AG10803 (cell line): ENCODE measurements at places on chromosomes 2 and 18.
A peak's percentile ranks its signal among the peaks of the same experiment; 100 is the strongest.

- no peak for DNase-seq
Observed at GRCh38 chr18:23851470-23852002, 162.3 kb downstream of the LAMA3 start.

GRCh38 chr2:62577994-62578781, 72.2 kb upstream of the TMEM17 start:
- DNase-seq: peak; percentile 97

DNA sequence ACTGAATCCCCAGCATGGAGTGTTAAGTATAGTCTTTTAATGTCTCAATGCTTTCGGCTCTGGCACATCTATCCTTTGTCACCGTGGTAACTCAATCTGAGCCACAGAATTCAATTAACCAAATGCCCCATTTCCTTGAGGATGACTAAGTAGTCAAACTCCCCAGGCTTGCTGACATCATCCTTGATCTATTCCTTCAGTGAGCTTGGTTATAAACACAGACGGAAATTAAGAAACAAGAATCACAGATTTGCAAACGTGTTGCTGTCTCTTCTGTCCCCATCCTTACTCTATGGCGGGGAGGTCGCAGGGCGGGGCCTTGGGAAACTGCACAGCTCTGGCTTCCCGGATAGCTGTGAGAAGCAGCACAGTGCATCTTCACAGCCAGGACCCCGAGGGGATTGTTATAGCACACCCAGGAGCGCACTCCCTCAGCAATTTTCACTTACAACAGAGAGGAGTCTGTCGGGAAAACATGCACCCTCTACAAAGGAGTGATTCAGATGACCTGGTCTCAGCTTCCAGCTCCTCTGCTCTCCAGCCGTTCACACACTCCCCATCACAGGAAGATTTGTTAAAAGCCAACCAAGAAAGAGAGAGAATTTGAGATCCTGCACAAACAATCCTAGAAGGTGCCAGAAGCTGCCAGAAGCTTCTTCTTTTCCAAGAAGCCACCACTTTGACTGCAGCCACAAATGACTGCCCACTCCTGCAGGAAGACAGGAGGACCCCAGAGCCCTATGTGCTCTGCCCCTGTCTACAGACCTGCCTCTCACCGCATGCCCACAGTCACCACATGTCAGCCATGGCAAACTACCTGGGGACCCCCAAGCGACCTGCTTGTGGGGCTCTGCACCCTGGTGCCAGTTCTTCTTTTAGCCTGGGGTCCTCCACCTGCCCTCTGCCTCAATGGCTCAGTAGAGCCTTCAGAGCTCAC, 44.9 kb upstream of the YWHAQ start:
- DNase-seq: peak; percentile 96

- DNase-seq: no peak
Observed at GRCh38 chr2:29225814-29226213, 110.6 kb downstream of the CLIP4 start.

- no peak for DNase-seq
Observed at GRCh38 chr2:209426432-209426831, 2.6 kb downstream of the MAP2 start.

DNA sequence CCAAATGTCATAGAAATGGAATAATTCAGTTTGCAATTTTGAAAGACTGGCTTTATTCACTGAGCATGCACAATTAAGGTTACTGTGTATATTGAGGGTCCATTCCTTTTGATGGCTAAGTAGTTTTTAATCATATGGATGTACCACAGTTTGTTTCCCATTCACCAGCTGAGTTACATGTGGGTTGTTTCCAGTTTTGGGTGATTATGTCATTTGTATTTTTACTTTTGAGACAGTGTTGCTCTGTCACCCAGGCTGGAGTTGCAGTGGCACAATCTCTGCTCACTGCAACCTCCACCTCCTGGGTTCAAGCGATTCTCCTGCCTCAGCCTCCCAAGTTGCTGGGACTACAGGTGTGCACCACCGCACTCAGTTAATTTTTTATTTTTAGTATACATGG, 80.8 kb upstream of the MGAT4A start:
- DNase-seq: no peak

- DNase-seq: no peak
Observed at GRCh38 chr18:24791751-24792545, 331.5 kb downstream of the HRH4 start.

DNA sequence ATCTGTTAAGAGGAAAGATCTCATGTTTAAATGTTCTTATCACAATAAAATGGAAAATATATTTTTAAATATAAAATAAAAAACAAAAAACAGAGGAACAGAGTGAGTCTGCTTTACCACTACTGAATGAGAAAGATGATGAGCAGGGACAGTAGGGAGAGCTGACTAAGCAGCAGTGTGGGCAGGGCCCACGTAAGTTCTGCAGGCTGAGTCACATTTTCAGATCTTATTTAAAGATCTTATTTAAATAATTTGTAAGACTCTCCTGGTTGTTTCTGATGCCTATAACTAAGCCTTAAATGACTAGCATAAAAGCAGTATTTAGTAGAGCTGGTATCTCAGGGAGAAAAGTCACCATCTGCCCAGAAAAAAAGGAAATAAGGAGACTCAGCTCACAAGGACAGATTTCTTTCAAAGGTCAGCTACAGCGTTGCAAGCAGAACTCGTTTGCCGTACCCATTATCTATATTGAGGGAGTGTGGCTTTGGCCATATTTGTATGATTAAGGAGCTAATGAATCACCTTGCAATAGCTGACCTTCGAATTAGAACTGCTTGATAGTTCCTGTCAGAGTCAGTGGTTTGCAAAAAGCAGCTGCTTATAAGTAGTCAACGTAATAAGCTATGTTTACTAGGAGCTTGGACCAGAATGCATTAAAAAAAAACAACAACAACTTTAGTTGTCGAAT, 322.1 kb upstream of the CHAC2 start:
- DNase-seq: peak; percentile 27

- DNase-seq: no peak
Observed at GRCh38 chr2:191936882-191937405, 90.1 kb upstream of the CAVIN2 start.

- peak; percentile 33 for DNase-seq
Observed at GRCh38 chr2:183248866-183249567, 124.8 kb downstream of the NUP35 start.

- no peak for DNase-seq
Observed at GRCh38 chr2:3476985-3477327, 42.4 kb downstream of the ADI1 start.

- no peak for DNase-seq
Observed at GRCh38 chr18:2410688-2411087, 160.6 kb downstream of the METTL4 start.

GRCh38 chr2:222739939-222740338, 68.5 kb downstream of the MOGAT1 start:
- DNase-seq: no peak

- peak; percentile 35 for DNase-seq
Observed at GRCh38 chr2:218465987-218466633, 47.2 kb downstream of the VIL1 start.

DNA sequence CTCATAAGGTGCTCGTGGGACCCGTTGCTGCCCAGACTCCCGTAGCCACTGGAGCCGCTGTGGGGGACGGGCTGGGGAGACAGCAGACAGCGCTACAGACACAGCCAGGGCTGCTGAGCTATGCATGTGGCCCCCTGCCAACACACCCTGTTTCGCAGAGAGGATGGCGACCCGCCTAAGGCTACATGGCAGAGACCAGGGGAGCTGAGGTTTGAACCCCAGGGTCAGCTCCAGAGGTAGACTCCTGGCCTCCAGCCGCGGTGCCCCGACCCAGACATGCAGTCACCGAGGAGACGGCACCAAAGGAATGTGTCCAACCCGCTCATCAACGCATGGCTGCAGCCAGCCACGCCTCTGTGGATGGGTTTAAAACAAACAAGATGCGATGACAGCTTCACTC, 21.0 kb upstream of the HES6 start:
- no peak for DNase-seq

DNA sequence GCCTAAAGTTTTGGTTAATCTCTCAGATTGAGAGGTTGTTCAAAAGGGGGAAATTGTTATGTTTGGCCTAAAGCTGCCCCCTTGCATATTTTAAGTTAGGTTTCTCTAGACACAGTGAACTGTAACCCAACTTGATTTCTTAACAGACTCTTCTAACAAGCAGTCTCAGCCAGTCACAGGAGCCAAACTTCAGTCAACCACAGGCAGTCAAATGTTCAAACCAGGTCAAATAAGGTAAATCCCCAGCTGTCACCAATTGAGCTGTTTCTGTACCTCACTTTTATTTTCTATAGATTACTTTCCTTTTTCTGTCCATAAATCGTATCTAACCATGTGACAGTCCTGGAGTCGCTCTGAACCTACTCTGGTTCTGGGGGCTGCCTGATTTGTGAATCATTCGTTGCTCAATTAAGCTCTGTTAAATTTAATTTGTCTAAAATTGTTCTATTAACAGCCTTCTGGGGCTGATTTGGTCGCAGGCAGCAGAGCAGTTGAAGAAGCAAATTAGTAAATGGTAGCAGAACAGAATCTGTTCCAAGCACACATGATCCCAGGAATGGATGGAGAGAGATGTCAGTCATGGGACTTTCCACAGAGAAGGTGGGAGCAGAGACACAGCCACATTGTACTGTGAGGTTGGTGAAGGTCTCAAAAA, 16.4 kb upstream of the NFU1 start:
- no peak for DNase-seq

DNA sequence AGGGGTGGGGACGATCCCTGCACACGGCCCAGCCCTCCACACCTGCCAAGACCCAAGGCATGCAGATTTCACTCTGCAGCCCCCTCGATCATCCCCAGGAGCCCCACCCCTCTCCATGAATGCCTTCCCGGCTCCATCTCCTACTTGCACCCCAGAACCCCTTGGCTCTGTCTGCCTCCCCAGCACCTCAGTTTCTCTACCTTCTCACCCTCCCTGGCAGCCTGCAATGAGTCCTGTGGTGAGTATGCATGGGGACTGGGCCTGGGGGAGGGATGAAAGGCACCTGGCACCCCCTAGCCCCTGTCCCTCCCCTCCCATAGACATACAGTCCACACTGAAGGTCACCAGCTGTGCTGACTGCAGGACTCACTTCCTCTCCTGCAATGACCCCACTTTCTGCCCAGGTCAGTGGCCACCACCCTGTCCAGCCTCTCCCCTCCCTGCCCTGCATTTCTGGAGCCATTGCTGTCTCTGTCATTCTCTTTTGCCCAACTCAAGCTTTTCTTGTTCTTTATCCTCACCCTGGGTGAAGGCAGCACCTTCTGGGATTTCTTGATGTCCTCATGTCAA, 1.0 kb downstream of the TEX51 start:
- no peak for DNase-seq

DNA sequence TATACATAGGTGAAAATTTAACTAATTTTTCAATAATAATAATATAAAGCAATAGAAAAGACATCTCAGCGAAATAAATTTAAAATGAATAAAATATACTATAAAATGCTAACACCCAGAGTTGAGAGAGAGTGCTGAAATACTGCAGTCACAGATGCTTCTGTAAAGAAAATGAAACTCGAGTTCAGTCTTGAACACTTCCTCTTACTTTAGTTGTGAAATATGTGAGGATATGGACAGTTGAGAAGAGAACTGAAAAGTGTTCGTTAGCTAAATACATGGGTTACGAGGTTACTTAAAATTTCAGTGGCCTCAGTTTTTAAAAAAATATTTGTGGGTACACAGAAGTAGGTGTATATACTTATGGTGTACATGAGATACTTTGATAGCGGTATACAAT, 106.8 kb downstream of the DNAH7 start:
- DNase-seq: no peak

DNA sequence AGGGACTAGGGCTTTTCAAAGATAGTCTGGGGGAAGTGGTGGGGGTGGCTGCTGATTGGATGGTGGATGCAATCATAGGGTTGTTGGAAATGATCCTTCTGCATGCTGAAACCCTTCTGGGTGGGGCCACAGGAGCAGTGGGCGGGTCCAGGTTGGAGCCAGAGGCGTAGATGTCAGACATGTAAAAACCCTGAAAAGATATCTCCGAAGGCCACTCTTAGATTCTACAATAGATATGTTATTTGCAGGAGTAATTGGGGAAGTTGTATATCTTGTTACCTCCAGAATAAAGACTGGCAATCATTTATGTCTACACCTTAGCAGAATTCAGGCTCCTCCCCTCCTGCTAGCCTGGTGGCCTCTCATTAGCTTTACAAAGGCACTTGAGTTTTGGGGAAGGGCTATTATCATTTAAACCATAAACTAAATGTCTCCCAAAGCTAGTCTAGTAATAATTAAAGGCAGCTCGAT, 8.2 kb upstream of the FAM98A start:
- no peak for DNase-seq

- no peak for DNase-seq
Observed at GRCh38 chr2:218882461-218882816, 1.8 kb downstream of the WNT10A start.

GRCh38 chr2:136441979-136442714, 323.2 kb upstream of the THSD7B start:
- DNase-seq: no peak

DNA sequence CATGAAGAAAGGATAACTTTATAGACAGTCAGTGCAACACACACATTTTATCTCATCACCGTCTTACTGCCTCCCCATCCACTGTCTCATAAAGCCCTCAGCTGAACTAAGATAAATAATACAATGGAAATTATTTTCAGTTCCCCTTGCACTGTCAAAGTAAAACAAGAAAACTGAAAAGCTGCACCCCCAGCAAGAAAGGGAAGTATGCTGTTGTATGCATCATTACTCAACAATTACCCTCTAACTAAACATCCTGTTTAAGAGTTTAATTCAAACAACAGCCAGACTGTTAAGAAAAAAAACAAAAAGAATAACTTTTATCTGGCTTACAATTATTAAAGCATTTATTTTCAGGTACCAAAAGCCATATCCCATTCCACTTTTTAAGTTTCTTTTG, 25.0 kb downstream of the MPPE1 start:
- DNase-seq: no peak

GRCh38 chr2:182404092-182404491, 22.7 kb downstream of the PDE1A start:
- DNase-seq: no peak

GRCh38 chr2:102619414-102620319, at the start of gene SLC9A2:
Gene SLC9A2, plus strand, starts transcription at chr2:102619553. Its CDS starts 296 bp downstream, at chr2:102619849.
- DNase-seq: no peak

DNA sequence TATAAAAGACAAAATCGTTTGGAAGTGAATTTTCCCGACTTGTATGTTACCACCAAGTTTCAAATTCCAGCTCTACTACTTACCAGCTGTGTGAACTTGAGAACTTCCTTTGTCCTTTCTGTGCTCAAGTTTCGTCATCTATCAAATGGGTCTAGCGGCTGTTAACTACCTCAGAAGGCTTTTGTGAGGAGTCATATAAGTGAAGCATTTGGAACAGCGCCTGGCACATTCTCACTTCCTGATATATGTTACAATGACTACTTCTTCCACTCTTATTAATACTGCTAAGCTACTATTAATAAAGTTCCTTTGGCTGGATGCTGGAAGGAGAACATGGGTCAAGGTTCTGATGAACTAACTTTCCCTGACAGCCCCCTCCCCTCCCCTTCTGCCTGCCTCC, 104.5 kb downstream of the MEIS1 start:
- peak; percentile 47 for DNase-seq

- peak; percentile 62 for DNase-seq
Observed at GRCh38 chr2:20223407-20224163, 1.3 kb downstream of the SDC1 start.

- DNase-seq: no peak
Observed at GRCh38 chr18:34647251-34647650, 62.8 kb upstream of the DTNA start.
